NCI-H187 (cell line): ENCODE measurements at places on chromosomes 1 and 21.

DNA sequence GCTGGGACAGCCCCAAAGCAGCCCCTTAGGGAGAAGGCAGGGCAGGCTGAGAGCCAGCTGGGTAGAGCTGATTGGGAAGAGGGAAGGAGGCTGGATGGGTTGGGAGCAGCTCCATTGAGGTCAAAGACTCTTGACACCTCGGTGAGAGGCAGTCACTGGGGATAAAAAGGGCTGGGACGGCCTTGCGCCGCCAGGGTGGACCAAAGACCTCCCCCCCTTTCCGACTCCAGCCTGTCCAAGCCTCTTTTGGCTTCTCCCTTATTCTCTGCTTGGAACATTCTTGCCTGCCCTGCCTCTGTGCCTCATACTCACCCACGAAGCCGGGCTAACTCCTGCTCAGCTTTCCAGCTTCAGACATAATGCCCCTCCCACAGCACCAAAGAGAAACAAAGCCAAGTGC is 51.1 kb downstream of the LRRC38 start:
- no peak for DNase-seq

GRCh38 chr1:56156971-56157876 is 422.1 kb downstream of the PLPP3 start:
- DNase-seq: no peak

DNA sequence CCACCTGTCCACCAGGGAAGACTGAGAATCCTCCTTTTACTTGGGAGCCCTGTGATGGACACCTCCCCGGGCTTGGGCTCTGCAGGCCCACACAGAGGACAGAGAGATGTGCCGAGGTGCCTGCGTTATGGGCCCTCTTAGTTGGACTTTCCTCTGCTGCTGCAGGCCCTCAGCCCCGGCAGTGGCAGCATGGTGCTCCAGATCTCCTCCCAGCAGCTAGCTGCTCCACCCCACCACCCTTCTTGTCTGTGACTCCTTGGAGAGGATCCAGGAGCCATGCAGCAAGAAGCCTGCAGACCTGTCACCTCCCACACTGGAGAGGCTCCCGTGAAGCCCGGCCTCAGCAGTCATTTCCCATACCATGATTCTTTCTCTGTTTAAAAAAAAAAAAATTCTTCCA is 27.4 kb downstream of the PHGDH start:
- no peak for DNase-seq

GRCh38 chr1:41274752-41275545 is 32.8 kb upstream of the SCMH1 start:
- no peak for DNase-seq

GRCh38 chr1:70542856-70543255 is 131.8 kb downstream of the CTH start:
- DNase-seq: no peak

GRCh38 chr1:175075572-175076568 is 8.2 kb downstream of the TNN start:
- no peak for DNase-seq

DNA sequence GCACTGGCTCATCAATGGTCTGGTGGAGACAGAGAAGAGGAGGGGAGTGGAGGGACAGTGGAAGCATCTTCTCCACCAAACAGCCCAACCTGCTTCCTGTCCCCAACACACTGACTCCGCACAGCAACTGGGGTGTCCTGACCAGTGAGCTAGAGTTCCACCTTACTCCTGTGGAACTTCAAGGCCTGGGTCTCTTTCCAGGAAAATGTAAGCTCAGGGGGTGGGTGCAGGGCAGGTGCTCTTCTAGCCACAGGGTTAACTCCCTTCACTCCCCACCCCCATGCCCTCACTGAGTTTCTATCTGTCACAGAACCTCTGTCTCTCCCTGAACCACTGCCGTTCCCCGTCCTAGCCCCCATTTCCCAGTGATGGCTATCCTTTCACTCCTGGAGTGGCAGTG is 876 bp downstream of the MOB3C start:
- DNase-seq: no peak

DNA sequence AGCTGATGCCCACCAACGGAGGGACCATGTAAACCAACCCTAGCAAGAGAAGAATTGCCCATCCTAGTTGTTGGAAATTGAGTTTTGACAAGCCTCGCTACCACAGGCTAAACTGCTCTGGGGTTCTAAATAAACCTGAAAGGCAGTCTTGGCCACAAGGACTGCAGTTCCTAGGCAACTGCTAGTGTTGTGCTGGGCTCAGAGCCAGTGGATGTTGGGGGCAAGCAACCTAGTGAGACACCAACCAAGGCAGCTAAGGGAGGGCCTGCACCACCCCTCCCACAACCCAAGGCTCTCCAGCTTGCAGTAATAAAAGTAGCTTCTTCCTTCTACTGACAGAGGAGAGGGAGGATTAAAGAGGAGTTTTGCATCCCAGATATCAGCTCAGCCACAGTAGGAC is 102.4 kb upstream of the PKN2 start:
- DNase-seq: no peak

DNA sequence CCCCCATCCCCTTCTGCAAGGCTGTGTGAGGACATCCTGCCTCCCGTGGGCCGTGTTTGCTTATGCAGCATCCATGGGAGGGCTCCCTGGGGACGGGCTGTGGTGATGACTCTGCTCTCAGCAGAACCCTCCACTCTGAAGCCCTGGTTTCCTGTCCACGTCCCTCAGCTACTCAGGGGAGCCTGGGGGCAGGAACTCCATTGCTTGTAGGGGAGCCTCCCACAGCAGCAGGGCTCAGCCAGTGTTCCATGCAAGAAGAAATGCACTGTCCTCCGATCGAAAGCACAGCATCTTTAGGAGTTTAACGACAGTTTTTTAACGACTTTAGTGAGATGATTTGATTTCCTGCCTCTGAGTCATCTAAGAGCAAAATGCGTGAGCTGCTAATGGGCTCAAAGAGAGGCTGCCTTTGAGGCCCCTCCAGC is 8.3 kb upstream of the KCNAB2 start:
- no peak for DNase-seq

DNA sequence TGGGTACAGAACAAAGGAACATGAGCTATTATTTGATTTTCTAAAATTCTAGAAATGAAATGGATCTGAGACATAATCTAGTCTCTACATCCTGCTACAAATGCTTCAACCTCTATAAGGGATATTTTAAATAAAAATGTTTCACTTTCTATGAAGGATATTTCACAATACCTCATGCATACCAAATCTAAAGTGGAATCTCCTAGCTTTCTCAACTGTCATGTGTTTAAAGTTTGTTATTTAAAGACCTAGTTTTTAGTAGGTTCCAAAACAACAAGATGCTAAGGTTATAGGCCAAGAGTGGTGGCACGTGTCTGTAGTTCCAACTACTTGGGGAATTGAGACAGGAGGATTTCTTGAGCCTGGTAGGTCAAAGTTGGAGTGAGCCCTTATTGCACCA is 47.6 kb downstream of the KDM5B start:
- no peak for DNase-seq

DNA sequence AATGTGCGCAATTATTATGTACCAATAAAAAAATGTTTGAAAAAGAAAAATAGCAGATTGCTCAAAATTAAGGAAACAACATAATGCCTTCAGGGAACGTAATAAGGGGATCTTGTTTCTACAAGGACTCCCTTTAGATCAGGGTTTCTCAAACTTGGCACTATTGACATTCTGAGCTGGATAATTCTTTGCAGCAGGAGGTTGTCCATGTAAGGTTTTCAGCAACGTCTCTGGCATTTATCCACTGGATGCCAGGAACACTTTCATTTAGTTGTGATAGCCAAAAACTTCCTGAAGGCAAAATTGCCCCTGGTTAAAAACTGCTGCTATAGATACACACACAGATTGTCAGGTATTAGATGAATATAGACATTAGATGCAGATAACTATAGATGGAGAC is 666.7 kb upstream of the ADAMTS5 start:
- DNase-seq: no peak

GRCh38 chr21:33396436-33396835 is 6.8 kb upstream of the IFNGR2 start:
- no peak for DNase-seq

DNA sequence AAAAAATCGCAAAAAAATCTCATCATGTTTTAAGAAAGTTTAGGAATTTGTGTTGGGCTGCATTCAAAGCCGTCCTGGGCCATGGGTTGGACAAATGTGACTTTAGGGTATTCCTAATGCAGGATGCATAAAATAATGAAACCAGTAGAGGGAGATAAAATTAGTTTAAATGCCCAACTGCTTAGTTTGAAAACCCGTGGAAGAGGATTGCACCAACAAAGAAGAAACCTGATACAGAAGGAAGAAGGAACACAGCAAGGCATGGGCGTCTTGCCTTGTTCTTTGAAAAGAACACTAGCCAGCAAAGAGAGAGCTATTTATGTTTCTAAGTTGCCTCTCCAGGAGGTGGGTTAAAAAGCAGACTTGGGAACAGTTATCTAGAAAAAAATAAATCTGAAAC is 37.9 kb downstream of the WDR3 start:
- no peak for DNase-seq

GRCh38 chr1:225674381-225674780 is 21.5 kb upstream of the ENAH start:
- no peak for DNase-seq

DNA sequence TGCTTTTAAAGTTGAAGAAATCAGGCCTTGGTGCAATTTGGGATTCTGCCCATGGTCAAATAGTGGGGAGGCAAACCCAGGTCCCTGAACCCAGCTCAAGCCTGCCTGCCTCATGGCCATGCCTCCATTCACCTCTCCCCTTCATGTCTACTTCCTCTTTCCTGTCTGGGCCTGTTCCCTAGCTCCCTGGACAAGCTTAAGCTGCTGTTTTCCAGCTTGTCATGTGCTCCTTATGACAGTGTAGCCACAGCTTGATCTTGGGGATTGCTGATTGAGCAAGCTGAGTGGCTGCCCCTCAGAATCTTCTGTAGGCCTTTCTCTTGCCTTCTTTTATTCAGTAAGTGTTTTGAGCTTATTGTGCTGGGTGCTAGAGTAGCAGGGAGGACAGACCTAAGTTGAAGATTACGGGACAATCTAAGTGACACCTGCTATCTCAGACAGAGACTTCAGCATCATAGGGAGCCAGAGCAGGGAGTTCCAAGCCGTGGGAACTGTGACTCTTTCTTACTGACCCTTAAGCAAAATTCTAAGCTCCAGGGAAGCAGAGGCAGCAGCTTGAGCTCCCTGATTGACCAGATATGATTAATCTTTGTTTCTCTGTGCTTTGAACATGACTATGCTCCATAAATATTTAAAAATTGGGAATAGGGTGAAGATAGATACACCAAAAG is 520 bp upstream of the MR1 start:
- DNase-seq: no peak

- DNase-seq: no peak
These were observed 274.4 kb downstream of the RYR2 start for GRCh38 chr1:237316352-237316751.

GRCh38 chr1:68720476-68720875 is 223.6 kb upstream of the DEPDC1 start:
- no peak for DNase-seq

DNA sequence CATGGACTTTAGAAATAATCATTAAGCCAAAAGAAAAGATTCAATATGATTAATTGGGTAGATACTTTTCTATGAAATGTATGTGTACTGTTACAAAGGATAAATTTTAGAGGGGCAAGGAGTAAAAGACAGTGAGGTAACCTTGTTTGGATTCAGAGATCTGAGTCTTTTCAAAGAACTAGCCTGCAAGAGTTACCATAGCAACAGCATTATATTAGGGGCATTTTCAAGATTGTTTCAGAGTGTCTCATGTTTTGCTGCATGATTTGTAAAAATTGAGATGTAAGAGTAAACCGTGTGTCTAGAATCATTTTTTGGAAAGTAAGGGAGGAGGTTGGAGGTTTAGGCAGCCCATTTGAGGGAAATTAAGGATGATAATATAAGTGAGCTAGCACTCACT is 70.6 kb upstream of the KIAA1614 start:
- DNase-seq: no peak

- DNase-seq: no peak
These were observed 83.2 kb upstream of the HOOK1 start for GRCh38 chr1:59731591-59731990.

GRCh38 chr1:156226782-156227181 is 14.0 kb downstream of the PMF1 start:
- no peak for DNase-seq

DNA sequence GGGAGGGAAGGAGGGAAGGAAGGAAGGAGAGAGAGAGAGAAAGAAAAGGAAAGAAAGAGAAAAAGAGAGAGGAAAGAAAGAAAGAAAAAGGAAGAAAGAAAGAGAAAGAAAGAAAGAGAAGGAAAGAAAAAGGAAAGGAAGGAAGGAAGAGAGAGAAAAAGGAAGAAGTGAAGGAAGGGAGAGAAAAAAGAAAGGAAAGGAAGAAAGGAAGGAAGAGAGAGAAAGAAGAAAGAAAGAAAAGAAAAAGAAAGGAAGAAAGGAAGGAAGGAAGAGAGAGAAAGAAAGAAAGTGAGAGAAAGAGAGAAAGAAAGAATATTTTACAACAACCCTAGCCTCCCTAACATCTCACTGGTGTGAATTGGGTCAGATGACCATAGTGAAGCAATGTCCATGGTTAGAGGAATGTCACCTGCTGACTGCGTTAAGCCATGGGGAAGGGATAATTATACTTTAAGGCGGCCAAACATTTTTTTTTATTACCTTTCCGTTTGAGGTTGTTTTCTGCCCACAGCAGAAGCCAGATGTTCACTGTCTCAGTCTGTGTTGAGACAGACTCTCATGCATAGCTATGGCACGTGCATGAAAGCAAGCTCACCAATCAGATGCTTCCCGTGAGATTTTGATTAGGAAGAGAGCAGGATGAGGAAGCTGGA is 76.4 kb downstream of the SNRPE start:
- DNase-seq: no peak

DNA sequence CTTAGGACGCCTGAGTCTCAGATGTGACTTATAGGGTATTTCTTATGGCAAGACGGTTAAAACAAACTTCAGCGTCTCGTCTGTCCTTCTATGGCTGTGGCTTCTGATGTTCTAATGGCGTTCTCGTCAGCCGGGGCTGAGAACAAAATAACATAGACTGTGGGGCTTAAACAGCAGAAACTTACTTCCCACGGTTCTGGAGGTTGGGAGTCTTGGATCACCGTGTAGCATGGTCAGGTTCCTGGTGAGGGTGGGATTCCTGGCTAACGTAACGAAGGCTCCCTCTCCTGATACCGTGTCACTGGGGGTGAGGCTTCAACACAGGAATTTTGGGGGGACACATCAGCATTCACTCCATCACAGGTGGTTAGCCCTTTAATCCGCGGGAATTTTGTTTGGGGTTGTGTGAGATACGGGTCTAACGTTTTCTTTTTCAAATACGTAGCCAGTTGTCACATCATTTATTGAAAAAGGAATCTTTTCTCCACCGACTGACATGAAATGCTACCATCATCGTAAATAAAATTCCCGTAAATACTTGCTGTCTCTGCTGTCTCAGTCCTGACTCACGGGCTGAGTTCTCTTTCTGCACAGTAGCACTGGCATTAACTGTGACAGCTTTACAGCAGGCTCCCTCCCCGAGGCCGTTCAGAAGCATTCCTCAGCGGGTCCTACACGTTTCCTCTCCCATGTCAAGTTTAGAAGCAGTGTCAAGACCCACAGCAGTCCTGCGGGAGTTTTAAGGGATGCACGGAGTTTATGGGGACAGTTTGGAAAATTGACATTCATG is 8.1 kb upstream of the POFUT2 start:
- DNase-seq: no peak

- no peak for DNase-seq
These were observed 24.9 kb downstream of the LDLRAP1 start for GRCh38 chr1:25568090-25568833.

- DNase-seq: no peak
These were observed 788.4 kb upstream of the PRMT6 start for GRCh38 chr1:106268070-106268469.
